ENCODE measurements at places on chromosomes 13 and 19. TPM values are rescaled to one million over a fixed set of nuclear protein-coding genes. Genes with fewer than 3 reads are reported as not detected.
A peak's percentile ranks its signal among the peaks of the same experiment; 100 is the strongest.

GRCh38 chr13:94176561-94176960 is 302.9 kb downstream of the DCT start:
- DNase-seq = no peak

DNA sequence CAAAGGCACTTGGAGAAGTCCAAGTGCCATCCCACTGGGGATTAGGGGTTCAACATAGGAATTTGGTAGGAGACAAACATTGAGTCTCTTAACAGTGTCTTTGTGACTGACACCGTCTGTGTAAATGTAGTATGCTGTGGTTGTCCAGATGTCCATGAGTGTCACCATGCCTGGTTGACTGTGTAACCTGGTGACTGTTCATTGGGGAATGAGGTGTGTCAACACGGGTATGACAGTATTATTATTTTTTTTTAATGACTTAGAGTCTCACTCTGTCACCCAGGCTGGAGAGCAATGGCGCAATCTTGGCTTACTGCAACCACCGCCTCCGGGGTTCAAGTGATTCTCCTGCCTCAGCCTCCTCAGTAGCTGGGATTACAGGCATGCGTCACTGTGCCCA is 16.2 kb downstream of the PKN1 start:
- no peak for DNase-seq

DNA sequence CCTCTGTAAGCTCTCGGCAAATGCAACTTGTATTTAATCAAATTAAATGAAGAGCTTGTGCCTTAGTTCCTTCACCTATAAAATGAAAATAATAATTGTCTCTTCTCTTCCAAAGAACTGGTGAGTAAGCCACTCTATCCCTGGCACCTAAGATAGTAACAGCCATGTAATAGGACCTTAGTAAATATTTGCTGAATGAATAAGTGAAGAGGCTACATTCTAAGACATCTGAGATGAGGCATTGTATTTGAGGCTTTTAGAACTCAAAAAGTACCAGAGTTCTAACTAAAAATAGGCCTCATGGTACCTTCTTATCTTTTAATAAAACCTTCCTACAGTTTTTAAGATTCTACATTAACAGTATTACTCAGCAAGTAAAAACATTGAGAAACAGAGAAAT is 17.3 kb upstream of the DCLK1 start:
- DNase-seq = no peak

The CYP4F2 gene
- total RNA-seq = not detected

The TMEM38A gene
- total RNA-seq = 42.7 TPM

The C5AR1 gene
- total RNA-seq = 5.0 TPM

GRCh38 chr13:33274264-33274663 is 11.3 kb downstream of the STARD13 start:
- DNase-seq = no peak

GRCh38 chr19:16125737-16126495 is 14.2 kb downstream of the RAB8A start:
- DNase-seq = no peak

DNA sequence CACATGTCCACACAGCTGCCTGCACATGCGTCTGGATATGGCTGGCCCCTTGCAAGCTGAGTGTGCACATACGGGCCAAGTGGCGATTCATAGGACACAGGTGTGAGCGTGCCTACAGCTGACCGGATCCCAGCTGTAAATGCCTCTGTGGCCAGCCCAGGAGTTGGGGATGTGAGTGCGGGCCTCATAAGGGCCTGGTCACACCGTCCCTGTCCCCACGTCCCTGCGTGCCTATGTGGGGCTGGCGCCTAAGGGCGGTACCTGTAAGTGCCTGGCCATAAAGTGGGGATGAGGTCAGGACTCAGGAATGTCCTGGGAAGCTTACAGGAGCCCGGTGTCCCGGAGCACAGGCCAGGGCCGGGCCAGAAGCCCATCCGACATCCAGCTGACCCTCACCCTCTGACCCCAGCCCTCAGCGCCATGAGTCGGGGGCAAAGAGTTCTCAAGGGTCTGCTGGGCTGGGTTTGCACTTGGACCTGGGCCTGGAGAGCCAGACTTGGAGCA is 1.3 kb upstream of the ARHGAP45 start:
- DNase-seq = peak; percentile 54

GRCh38 chr19:41957838-41958366 is 1.2 kb downstream of the RABAC1 start:
- peak; percentile 83 for DNase-seq

DNA sequence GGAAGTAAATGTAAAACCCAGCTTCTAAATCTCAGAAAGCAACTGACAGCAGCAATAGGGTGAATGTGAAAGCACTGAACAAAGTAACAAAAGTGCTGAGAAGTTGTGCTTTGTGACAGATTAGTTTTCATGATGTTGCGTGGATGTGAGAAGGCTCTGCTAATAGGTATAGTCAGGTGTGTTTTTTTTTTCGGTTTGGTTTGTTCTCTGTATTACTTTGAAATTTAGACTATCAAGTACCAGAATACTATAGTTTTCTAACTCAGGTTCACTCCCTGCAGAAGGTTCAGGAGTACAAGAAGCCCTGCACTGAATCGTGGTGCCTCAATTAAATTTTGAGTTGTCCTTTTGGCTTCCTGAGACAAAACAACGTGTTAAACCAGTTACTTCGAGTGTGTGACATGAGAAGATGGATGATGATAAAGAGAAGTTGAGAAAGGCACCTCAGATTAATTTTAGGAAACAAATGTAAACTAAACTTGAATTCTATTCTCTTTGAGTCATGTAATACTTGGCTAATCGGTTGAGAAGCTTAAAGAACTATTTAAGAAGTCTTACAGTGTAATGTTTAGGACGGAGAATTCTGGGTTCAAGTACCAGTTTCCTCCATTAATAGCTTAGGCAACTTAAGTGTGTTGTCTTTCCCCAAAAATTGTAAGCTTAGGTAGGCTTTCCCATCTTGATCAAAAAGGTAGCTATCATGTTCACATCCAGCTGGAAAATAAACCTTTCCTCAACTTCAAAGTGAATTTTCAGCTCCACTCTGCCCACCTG is 10.3 kb downstream of the MIR17HG start:
- no peak for DNase-seq

The NLRP7 gene
- total RNA-seq = not detected

DNA sequence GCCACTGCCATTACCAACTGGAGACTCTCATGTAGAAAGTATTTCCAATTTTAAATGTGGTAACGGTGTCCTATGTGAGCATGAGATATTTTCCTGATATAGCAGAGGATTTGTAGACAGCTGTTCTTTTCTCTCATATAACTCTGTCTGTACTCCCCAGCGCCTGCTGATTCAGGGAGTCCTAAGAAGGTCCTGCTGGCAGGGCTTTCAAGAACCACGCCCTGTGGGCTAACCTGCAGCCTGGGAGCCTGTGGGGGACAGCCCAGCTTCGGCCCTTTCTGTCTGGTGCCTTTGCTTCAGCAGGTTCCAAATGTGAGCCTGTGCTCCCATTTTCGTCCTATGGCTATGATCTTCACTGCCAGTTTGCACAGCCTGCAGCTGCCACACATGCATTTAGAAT is 316.8 kb downstream of the ATP8A2 start:
- DNase-seq = no peak

GRCh38 chr13:93558637-93559036 is 332.0 kb downstream of the GPC6 start:
- no peak for DNase-seq

DNA sequence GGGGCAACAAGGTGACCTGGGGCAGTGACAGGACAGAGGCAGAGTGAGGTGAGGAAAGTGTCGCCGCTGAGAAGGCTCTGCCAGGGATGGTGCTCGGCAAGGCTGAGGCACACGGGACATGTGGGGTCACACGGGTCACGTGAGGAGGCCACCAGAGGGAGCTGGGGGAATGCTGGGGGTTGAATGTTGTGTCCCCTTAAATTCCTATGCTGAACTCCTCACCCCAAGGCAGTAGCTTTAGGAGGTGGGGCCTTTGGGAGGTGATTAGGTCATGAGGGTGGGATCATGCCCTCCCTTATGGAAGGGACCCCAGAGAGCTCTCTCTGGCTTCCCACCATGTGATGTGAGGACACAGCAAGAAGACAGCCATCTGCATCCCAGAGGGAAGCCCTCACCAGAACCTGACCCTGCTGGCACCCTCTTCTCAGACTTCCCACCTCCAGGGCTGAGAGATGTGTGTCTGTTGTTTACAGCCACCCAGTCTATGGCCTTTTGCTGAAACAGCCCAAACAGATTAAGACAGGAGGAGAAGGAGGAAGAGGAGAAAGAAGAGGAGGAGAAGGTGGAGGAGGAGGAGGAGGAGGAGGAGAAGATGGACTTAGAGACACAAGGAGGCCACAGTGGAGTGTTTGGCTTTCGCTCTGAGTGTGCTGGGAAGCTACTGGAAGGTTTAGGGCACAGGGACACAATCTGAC is 35.4 kb downstream of the RFX2 start:
- DNase-seq = no peak

The PRRG2 gene
- total RNA-seq = 0.76 TPM

The CBY2 gene
- total RNA-seq = not detected

DNA sequence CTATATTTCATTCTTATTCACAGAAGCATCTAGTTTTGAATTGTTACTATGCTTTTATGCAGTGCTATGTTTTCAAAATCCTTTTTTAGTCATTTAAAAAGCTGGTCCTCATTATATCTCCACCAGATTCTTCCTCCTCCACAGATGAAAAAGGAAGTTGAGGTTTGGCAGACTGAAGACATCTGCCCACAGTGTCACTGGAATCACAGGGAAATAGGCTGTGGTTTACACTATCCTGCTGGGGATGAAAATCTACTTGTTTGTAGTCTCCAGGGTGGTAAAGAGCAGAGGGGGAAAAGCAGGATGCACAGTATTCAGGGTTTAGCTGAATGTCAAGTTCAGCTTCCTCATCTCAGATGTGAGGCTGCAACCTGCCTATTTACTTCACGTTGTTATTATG is 351.2 kb downstream of the DNAJC15 start:
- no peak for DNase-seq

The PLD3 gene
- 169 TPM for total RNA-seq

The CRYL1 gene
- total RNA-seq = 19.8 TPM

DNA sequence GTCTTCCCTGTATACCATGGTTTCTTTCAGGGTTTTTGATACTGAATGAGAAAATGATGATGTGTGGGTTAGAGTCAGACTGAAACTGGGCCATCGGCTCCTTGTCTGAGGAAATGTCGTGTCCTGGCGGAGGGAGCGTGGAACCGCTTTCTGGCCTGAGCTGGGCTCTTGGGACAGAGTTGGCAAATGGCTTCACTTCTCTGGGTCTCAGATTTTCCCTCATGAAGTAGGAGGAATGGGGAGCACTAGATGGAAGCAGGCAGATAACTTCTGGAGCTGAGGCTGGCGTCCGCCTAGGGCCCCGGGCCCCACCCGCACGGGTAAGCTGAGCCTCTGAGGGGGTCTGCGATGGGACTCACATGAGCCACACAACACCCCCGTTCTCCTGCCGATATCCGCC is 133.3 kb upstream of the WASF3 start:
- DNase-seq = no peak

DNA sequence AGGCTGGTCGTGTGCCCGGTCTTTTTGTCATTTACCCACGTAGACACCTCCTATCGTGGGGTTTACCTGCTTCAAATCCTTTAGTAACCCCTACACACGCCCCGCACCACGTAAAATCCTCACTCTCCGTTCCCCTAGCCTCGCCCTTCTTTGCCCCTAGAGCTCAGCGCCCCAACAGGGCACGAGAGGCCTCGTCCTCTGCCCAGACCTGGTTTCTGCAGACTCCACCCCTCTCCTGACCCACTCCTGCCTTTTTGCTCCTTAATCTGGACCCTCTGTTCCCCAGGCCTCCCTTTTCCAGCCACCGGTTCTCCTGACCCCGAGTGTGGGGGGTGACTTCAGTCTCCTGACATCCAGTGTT is 412 bp downstream of the ZNF528 start:
- no peak for DNase-seq

DNA sequence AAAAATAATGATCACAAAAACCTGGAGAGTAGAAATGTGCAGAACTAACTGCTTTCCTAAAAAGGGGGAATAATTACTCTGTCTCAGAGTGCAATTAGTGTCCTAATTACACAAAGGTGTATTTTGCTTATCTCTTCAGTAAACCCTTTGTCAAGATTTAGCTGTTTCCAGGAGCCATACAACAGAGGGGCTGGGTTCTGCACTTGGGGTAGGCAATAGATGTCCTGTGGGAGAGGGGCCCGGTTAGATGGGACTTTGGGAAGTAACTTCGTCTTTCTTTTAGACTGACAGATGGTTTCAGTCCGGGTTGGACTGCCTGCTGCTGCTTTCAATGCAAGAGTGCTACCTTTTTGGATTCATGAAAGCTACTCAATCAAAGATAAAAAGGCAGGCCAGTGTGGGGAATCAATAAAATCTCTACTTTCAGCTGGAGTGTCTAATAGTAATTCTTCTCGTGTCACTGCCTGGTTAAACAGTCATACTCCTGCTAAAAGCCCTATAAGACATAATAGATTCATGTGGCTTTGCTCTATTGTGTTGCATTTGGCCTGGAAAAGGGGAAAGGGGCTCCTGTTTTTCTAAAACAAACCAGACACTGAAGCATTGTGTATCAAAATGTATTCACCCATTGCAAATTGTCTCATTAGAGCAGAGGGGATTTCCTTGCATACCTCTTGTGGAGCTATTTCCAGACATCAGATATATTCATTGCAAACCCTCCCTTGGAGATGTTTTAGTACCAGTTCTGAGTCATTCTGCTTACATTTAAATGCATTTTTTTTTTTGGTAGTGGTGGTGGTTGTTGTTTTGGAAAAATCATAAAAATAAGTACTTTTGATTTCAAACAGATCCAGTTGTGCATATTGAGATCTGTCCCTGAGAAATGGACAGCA is 83.3 kb upstream of the PCDH8 start:
- DNase-seq = no peak

The CATSPERD gene
- total RNA-seq = not detected

GRCh38 chr13:43154156-43154651 is 130.8 kb downstream of the DNAJC15 start:
- DNase-seq = no peak

The MAU2 gene
- total RNA-seq = 31.8 TPM

The MBD3L3 gene
- not detected for total RNA-seq

GRCh38 chr13:113537909-113538688 is 46.5 kb upstream of the TFDP1 start:
- no peak for DNase-seq

The LAIR1 gene
- total RNA-seq = 9.1 TPM

DNA sequence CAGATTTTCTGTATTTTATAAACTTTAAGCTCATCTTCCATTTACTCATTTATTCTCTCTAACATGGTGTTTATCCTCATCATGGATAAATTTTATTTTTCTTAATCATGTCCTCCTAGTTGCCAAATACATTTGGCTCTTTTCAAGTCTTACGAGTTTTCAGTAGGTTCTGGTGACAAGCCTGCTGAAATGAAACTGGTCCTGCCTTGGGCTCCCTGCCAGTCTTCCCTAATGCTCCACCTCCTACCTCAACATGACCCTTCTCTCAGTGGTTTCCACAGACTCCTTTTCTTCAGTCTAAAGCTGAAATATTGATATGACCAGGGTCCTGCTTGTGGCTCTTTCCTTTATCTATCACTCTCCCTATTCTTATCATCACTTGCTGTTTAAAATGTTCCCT is 81.2 kb downstream of the TRPC4 start:
- no peak for DNase-seq

The COX6B2 gene
- not detected for total RNA-seq

DNA sequence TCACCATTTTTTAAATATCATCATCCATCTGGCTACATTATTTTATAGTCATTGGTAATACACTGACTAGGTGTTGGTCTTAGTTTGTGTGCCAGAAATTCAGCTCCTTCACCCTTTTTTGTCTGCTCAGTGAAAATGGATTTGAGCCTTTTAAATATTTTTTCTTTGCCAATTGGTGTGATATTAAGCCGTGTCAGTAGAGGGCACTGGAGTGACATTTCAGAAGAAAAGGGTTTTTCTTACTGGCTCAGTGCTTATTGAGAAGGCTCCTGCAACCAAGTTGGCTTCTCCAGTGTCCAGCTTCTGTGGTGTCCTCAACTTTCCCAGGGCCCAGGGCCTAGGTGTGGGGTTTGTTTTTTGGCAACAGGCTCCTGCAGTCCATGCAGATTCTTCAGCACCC is 546.6 kb downstream of the DACH1 start:
- no peak for DNase-seq

The CA11 gene
- total RNA-seq = 8.4 TPM

Data from Right ventricle myocardium inferior (tissue), 1 donor.